ENCODE measurements at places on chromosomes 1 and 21.

GRCh38 chr21:33680870-33681269 is 38.6 kb downstream of the ITSN1 start:
- DNase-seq = no peak

DNA sequence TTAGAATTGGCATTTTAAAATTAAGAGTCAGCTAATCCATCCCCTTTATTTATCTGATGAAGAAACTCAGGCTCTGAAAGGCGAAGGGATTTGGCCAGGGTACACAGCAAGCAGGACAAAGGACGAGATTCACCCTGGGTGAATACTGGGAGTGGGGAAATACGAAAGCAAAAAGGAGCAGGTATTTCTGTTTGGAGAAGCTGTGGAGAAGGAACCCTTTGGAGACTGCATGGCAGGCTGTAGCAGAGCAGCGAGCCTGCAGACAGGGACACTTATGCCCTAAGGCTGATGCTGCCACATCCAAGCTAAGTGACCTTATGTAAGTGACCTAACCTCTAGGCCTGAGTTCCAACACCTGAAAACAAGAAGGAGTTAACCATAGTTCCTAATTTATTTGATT is 207.2 kb upstream of the C1orf87 start:
- no peak for DNase-seq

DNA sequence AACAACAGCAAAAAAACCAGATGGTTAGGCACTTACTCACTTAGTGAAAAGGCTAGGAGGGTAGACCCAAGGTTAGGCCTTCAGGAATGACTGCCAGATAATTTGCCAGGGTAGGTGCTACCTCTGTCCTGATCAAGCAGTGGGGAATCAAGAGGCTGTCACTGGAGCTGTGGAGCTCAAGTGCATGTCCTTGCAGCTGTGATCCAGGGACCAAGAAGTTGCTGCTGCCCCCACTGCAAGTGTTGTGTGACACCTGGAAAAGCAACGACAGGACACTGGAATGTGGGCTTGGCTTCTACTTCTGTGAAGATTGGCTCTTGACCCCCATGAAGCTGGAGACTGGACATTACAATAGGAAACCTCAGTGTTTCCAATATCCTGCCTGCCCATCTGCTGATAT is 72.1 kb downstream of the PEX14 start:
- no peak for DNase-seq

DNA sequence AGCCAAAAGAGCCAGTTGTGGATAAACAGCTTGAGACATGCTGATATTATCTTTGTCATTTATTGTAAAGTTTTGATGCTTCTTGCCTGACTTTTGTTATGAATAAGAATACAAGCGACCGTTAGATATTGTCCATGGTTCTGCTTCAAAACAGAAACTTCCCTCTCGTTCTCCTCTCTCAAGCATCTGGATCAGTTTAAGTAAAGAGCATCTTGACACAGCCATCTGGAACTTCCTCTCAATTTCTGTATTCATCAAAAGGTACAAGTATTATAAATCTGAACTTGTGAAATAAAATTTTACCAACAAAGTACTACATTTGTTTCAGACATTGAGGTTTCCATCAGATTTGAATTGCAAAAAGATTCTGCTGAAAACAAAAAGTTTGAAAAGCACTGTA is 36.4 kb upstream of the CLDN14 start:
- DNase-seq = no peak

- DNase-seq = peak; percentile 67
Observed at GRCh38 chr1:52601991-52602855, at the start of gene GPX7. Gene GPX7 (plus strand): TSS chr1:52602371. CDS start chr1:52602410, 39 bp downstream.

DNA sequence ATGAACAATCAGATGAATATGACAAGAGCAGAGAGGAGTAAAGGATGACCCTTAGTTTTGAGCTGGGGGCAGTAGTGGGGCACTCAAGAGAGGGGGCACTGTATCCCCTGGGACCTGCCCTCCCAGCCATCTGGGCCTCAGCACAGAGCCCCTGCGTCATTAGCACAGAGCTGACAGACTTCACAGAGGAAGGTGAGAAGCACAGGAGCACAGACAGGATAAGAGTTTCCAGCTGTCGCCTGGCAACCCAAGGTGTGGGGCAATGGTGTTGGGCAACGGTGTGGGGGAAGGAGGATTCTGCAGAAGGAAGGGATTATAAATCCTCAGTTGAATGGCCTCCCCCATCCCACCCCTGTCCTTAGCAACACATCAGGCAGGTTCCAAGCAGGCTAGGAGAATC is 30.2 kb downstream of the RAB3B start:
- DNase-seq = no peak

- no peak for DNase-seq
Observed at GRCh38 chr1:63922848-63923247, 149.0 kb downstream of the ROR1 start.

GRCh38 chr1:154499446-154499845 is 2.6 kb upstream of the TDRD10 start:
- DNase-seq = no peak

- DNase-seq = no peak
Observed at GRCh38 chr1:19164274-19165015, 45.6 kb downstream of the UBR4 start.

GRCh38 chr21:46483300-46484295 is 24.9 kb downstream of the DIP2A start:
- DNase-seq = no peak

DNA sequence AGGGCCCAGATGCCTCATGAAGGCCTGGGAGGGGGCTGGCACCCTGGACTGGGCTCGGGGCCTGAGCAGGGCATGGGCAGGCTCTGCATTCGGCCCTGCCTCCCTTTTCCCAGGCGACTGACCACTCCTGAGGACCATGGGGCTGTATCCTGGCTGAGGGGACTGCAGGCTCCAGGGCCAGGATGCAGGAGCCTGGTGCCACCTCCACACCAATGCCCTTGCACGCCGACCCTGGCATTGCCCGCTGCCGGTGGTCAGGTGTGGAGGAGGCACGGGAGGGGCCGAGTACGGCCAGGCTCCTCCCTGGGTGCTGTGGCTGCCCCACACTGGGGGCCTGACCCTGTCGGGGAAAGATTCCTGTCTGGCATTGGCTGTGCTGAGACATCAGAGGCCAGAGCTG is 128.9 kb downstream of the SIK1 start:
- no peak for DNase-seq

GRCh38 chr1:18360251-18360650 is 120.5 kb upstream of the KLHDC7A start:
- DNase-seq = no peak

- DNase-seq = no peak
Observed at GRCh38 chr1:207009945-207010344, 22.6 kb downstream of the C1orf116 start.

DNA sequence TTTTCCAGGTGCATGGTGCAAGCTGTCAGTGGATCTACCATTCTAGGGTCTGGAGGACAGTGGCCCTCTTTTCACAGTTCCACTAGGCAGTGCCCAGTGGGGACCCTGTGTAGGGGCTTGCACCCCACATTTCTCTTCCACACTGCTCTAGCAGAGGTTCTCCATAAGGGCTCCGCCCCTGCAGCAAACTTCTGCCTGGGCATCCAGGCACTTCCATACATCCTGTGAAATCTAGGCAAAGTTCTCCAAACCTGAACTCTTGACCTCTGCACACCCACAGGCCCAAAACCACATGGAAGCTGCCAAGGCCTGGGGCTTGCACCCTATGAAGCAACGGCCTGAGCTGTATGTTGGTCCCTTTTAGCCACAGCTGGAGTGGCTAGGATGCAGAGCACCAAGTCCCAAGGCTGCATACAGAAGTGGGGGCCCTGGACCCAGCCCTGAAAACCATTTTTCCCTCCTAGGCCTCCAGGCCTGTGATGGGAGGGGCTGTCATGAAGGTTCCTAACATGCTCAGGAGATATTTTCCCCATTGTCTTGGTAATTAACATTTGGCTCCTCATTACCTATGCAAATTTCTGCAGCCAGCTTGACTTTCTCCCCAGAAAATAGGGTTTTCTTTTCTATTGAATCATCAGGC is 46.1 kb downstream of the SERBP1 start:
- DNase-seq = no peak

DNA sequence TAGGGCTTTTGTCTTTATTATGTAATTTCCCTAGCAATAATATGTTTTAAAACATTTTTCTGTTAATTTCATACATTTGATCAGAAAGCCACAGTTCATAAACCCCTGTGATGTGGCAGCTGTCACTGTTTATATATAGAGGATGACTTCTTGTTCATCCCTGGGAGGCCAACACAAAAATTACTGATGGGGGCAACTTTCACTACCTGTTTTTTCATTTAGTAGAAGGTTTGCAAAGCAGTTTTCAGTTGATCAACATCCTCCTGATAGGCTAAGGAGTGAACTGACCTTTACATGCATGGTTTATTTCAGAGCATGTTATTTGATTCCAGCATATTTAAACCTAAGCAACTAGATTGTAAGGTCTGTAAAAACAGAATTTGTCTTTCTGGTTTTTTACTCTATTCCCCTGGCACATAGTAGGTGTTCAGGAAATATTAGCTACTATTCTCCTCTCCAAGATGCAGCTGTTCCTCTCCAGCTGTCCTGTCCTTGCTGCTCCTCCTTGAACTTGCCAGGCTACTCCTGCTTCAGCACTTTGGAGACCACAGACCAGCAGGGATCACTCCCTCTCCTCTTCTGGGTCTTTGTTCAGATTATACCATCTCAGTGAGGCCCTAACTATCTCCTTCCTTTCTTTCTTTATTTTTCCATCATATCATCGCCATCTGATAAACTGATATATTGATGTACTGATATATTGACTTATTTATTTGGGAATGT is 54.7 kb downstream of the ROR1 start:
- no peak for DNase-seq

DNA sequence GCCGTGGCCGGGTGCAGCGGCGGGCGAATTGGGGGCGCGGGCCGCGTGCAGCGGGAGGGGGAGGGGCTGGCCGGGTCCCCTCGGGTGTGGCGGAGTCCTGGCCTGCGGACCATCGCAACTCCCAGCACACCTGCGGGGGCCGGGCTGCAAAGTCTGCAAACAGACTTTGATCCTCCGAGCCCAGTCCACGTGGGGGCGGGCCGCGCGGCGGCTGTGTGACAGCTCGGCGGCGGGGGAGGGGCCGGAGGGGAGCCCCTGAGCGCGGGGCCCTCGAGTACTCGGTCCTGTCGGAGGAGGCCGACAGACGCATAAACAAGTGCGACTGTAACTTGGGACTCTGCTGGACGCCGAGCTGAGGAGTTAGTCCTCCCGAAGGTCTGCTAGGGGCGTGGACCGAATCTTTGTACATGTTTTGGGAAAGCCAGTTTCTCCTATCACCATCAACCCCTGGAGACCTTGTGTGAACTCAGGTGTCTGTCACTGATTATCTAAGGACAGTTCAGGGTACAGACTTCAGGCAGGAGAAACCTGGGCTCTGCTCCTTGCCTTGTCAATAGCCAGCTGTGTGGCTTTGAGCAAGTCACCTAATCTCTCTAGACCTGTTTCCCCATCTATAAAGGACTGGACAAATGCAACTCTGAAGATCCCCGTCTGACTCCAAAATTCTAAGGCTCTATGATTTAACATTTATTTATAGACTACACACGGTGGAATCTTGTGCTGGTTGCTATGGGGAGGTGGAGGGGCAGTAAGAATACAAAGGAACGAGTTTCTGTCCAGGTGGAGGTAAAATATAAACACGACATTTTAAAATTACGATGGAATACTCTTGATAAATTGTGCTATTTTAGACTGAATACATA is 710 bp upstream of the SLC30A1 start:
- DNase-seq = no peak

GRCh38 chr1:67169496-67169895 is 3.2 kb downstream of the IL23R start:
- no peak for DNase-seq

DNA sequence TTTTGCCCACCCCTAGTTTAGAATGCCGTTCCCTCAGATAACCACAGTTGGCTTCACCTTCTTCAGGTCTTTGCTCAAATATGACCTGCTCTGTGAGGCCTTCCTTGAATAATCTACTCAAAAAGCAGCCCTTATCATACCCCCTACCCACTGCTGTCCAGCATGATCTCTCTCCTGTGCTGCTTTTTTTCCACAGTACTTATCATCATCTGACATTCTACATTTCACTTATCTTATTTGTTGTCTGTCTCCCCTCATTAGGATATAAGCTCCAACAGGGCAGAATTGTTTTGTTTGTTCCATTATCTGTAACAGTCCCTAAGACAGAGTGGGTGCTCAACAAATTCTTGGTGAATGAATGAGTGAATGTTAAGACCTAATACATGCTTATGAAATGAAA is 18.1 kb downstream of the USP24 start:
- DNase-seq = no peak

- no peak for DNase-seq
Observed at GRCh38 chr21:44986471-44987291, 46.9 kb downstream of the SLX9 start.

- DNase-seq = no peak
Observed at GRCh38 chr1:242030071-242030470, 31.2 kb upstream of the MAP1LC3C start.

- DNase-seq = peak; percentile 40
Observed at GRCh38 chr1:1210726-1211540, 3.0 kb downstream of the TNFRSF4 start.

- no peak for DNase-seq
Observed at GRCh38 chr1:227415115-227415790, 97.0 kb upstream of the CDC42BPA start.

DNA sequence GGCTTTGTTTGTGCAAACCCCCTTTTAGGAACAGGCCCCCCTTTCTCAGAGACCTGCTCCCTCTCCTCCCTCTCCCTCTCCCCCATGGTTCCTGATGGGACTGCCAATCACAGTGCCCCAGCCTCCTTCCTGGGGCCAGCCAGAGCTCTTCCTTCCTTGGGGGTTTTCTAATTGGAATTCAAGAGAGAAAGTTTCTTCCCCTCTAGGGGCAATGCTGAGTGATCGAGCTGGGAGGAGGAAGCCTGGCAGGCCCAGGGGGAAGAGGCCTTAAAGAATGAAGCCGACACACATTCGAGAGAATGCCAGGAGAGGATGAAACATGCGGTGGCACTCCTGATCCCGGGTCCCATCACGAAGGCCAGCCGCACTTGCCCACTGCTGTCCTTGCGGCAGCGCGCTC is 21.3 kb upstream of the COL16A1 start:
- DNase-seq = no peak

- DNase-seq = no peak
Observed at GRCh38 chr1:3360646-3361257, 93.7 kb upstream of the ARHGEF16 start.

All from CD4-positive, alpha-beta memory T cell (primary cell).